ENCODE measurements at places on chromosomes 1 and 21.

DNA sequence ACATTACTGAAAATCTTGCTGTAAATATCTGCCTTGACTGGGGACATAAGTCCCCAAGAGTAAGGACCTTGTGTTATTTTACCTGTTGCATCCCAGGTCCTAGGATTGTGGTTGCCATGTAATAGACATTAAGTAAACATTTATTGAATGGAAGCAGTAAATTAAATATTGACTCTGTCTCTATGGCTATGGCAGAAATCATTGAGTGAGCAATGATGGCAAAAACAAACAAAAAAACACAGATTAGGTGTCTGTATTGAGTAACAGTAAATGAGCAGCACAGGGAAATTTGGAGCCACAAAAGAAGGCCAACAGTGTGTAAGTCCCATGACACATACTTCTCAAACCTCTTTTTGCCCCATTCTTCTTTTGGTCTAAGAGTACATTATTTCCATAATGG, 240.4 kb downstream of the NFIA start:
- DNase-seq: no peak

DNA sequence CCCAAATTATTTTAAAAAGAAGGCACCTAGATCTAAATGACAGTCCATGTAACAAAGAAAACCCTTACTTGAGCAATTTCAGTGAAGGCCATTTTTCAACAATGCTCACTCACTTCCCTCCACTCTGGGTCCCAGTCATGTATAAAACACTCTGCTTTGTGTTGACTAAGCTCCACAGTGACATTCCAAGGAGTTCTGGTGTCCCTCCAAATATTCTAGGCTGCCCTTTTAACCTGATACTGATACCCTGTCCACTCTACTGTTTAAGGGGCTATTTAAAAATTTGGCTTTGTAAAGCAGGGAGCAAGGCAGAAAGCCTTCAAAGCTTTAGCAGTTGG, 73.6 kb downstream of the GNG12 start:
- DNase-seq: peak; percentile 61

DNA sequence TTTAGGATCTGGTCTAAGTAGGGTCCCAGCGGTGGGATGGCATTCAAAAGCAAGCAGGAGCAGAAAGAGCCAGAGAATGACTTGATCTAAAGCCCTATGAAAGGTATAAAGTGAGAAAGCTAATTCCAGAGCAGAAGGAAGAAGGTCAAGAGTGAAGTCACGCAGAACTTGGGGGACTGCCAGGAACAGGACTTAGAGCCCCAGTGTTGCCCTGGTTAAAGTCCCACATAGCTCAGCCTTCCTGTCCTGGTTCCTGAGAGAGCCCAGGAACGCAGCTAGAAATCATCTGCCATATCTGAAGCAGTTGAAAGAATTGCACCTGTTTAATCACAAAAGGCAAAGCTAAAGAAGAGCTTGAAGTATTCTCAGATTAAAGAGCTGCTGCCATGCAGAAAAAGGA, 160.6 kb upstream of the ATP1B1 start:
- no peak for DNase-seq

DNA sequence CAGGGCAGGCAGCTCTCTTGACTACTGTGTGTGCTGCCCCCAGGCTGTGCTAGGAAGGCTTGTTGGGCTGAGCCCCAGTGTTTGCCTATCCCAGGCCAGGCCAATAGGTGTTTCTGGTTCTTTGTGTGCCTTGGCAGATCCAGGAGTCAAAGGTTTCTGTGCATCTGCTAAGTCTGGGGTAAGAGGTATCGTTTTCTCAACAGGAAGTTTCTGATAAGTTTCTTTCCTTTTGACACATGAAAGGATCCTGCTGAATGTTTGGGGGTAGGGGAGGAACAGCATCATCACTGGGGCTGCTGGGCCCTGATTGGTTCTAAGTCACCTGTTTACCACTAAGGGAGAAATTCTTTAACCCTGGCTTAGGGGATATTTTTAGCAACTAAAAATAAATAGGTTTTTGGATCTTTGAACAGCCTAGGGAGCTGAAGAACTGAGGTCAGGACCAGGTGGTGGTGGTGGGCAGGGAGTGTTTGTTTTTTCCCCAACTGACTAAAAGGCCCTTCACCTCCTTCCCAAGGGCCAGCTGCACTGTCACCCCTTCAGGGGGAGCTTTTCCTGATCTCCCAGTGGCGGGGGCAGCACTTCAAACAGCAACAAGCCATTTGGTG, 85.1 kb downstream of the KCNN3 start:
- no peak for DNase-seq

GRCh38 chr1:222828939-222829338, 14.1 kb downstream of the DISP1 start:
- DNase-seq: peak; percentile 20

DNA sequence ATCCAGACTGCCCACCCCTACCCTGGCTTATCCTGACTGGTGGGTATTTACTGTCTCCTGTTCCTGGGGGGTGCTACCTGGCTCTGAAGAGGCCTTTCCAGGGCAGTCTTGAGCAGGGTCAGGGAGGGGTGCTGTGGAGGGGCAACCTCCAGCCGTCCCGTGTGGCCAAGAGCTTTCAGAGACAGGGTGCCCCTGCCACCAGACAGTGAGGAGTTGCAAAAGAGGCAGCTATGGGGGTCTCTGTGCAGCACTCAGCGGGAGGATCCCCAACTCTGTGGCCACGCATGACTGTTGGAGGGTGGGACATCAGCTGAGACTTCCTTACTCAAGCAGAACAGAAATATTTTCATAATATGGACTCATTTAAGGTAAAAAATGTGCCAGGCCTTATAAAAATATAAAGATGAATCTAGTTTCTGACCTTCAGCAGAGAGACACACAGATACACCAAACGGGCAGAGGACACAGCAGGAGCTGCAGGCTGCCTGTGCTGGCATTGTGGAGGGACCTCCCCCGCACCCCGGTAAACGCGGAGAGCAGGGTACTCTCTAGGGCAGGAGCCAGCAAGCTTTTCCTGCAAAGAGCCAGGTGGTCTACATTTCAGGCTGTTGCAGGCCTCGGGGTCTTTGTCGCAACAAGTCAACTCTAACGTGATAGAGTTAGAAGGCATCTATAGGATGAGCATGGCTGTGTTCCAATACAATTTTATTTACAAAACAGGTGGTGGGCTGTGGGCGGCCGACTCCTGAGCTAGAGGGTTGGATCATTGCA, 252.6 kb downstream of the RHOU start:
- no peak for DNase-seq

- DNase-seq: no peak
Observed at GRCh38 chr21:44304011-44304616, 4.3 kb downstream of the PFKL start.

- no peak for DNase-seq
Observed at GRCh38 chr1:39085174-39085573, 59.0 kb downstream of the NDUFS5 start.

DNA sequence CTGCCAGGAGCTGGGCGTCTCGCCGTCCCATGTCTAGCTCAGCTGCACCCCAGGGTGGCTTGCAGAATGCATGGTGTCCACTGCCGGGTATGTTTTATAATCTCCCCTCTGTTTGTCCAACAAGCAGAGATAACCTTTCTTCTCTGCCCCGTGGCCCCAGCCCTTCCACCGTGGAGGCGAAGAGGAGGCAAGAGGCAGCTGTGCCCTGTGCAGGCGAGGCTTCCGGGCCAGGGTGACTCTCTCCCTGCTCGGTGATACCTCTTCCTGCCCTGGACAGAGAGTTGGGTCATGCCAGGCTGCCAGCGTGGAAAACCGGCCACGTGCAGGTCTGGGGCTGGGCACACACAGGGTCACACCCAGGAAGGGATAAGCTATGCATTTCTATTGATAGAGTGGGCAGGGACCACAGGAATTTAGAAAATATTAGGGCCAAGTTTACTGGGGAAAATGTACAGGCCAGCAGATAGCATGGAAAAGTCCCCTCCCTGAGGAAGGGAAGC, at the start of gene TFF2:
TFF2 (minus strand) TSS at position 68 of the 500 bp plus-strand sequence; CDS start at position 31, 37 bp downstream.
- no peak for DNase-seq

DNA sequence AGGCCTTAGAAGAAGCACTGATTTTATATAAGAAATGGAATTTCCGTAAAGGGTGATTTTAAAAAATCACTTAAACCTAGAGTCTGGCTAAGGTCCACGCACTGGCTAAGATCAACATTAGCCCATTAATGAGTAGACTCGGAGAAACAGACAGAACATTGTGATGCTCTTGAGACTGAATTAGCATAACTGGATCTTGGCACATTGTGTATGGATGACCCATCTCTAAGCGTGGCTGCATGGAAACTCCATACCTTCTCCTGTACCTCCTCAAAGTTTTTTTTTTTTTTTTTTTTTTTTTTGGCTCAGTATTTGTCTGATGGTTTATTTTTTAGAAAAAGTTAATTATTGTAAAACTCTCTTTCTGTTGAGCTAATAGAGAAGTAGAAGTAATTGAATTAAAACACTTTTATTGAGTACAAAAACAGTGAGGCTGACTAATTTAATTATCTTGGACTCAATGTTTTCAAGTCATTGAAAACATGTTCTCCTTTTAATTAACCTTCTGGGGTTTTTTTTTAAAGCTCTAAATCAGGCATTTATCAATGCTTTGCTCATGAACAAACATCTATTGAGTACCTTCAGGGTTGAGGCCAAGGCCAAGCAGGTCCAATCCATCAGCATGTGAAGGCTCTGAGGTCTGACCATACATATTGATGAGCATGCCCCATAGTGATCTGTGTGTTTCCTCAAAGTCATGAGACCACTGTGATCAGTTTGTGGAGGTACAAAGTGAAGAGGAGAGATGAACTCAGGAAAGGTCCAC, 74.0 kb downstream of the TLR5 start:
- no peak for DNase-seq

GRCh38 chr1:60331647-60332046, 258.1 kb upstream of the C1orf87 start:
- DNase-seq: no peak

- no peak for DNase-seq
Observed at GRCh38 chr1:93554883-93555872, 107.3 kb downstream of the FNBP1L start.

- no peak for DNase-seq
Observed at GRCh38 chr1:91787919-91788318, 98.0 kb downstream of the TGFBR3 start.

DNA sequence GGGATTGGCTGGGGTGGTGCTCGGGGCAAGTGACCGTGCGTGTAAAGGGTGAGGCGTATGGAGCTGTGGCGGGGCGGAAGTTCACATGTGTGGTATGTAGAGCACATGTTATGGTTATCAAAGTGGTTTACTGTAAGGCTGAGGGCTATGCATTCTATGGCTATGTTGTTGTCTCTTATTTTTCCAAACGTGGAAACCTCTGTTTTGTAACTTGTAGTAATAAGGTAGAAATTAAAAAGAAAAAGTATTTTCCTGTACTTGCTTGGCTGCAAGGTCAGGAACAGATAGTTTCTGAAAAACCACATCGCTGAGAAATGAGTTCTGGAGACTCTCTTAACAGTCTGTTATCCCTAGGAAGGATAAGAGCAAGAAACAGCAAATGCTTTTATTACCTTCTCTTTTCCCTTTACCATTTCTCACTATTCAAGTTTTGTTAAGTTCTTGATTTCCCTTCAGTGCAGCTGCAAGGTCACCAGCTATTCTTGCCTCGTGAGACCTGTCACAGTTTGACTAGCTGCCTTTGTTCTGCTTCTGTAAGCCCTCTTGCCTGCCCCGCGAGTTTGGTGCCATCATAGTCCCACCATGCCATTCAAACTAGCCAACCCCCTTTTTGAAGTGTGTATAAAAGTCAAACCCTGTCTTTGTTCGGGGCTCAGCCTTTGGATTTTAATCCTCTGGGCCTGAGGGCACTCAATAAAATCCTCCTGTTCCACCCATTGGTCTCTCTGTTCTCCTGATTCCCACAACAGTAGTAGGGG, 9.5 kb downstream of the RNU1-2 start:
- peak; percentile 96 for DNase-seq

DNA sequence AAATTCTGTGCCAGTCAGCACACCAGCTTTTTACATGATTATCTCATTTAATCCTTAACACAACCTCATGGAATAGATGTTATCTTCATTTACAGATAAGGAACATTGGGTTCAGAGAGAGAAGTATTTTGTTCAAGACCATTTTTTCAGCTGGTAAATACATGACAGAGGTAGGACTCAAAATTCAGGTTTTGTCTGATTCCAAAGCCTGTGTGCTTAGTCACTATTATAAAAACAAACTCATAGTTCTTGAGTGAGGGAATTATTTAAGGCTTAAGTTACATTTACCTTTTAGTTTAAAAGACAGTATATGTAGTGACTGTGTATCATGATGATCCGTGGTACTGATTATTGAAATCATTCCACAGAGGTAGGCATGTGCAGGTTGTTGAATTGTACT, 125.2 kb downstream of the MAGI3 start:
- DNase-seq: no peak

- DNase-seq: peak; percentile 95
Observed at GRCh38 chr1:112390775-112391602, 5.0 kb upstream of the CTTNBP2NL start.

GRCh38 chr1:4131734-4132133, 231.7 kb upstream of the C1orf174 start:
- no peak for DNase-seq

DNA sequence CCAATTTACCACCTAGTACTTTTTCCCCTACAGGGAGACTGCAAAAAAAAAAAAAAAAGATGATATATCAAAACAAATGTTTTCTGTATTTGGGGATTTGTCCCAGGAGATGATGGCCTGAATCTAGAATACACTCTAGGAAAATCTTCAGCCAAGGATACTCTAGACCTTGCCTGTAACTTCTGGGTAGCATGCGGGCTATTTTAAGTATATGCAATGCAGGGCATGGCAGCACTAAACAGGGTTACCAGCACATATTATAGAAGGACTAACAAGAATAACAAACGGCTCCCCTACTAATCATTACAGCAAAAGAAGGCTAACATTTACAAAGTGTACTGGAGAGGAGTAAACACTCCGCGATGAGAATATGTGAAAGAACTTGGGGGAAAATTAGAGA, 109.6 kb downstream of the GPATCH2 start:
- DNase-seq: no peak

DNA sequence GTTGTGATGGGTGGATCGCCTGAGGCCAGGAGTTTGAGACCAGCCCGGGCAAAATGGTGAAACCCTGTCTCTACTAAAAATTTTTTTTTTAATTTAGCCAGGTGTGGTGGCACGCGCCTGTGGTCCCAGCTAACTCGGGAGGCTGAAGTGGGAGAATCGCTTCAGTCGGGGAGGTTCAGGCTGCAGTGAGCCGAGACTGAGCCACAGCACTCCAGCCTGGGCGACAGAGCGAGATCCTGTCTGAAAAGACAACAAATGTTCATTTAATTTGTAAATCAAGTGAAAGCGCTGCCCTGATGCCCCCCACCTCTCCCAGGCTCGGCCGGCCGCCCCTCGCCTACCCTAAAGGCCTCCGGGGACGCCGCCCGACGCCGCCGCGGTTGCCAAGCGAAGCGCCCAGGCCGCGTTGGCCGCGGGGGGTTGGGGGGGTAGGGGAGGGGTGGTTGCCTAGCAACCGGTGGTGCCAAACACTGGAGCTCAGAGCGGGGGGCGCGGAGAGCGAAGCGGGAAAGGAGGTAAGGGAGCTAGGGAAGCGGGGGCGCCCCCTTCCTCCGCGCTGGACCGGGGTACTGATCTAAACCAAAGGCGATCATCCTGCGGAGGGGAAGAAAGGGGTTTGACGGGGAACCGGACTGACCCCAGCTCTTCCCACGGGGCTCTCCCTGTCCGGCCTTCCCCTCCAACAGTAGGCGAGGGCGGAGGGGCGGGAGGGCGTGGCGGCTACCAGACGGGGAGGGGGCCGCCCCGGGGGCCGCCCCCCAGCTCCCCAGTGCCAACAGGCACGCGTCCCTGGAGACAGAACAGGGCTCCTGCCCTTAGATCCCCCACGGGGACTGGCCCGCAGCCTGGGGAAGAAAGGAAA, at the start of gene TEKT2:
TEKT2 (plus strand) TSS at position 460 of the 862 bp plus-strand sequence. CDS start 828 bp downstream, outside the sequence.
- peak; percentile 32 for DNase-seq

GRCh38 chr1:62196086-62196690, 1.5 kb downstream of the L1TD1 start:
- no peak for DNase-seq
